ENCODE measurements at places on chromosomes 4 and X.

DNA sequence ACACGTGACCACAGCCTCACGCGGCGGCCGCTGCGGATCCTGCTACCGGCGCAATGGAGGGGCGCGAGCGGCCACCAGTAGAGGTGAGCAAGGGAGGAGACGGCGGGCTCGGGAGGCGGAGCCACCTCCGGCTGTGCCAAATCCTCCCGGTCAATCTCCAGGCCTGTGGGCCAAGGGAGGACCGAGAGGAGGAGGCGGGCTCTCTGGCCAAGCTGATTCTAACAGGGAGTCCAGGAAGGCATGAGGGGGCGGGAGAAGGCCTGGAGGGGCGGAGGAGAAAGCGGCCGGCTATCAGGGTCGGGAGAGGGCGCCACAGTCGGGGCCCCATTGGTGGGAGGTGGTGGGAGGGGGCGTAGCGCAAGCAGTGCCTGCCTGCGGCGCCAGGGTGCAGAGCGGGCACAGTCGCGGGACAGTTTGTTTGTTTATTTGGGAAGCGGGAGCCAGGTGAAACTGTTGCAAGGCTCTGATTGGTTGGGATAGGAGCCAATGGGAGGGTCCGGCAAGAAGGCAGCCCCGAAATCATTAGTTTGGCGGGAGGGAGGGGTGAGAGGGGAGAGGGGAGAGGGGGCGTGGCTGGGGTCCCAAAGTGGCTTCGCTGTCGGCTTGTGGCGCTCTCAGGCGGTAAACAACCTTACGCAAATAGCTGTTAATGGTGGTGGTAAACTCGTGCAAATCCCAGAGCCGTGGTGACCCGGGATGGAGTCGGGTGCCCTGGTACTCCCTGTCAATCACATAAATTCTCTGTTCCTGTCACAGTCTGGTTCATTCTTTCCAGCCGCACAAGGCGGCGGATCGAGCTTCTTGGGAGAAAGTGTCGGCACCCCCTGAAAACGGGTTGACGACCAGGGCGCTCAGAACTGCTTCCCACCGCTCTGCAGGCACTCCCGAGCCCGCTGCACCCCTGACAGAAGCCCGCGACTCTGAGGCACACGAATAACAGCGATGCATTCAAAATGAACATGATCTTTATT lies at the start of gene IRS4:
TSS of gene IRS4 (minus strand) at position 55 of the 971 bp plus-strand sequence.
- DNase-seq: no peak

- no peak for DNase-seq
Measured at GRCh38 chr4:112747036-112747435, 110.1 kb downstream of the LARP7 start.

GRCh38 chr4:74282926-74283325 lies 25.3 kb upstream of the EPGN start:
- no peak for DNase-seq

- no peak for DNase-seq
Measured at GRCh38 chrX:136147976-136148375, 643 bp downstream of the FHL1 start.

DNA sequence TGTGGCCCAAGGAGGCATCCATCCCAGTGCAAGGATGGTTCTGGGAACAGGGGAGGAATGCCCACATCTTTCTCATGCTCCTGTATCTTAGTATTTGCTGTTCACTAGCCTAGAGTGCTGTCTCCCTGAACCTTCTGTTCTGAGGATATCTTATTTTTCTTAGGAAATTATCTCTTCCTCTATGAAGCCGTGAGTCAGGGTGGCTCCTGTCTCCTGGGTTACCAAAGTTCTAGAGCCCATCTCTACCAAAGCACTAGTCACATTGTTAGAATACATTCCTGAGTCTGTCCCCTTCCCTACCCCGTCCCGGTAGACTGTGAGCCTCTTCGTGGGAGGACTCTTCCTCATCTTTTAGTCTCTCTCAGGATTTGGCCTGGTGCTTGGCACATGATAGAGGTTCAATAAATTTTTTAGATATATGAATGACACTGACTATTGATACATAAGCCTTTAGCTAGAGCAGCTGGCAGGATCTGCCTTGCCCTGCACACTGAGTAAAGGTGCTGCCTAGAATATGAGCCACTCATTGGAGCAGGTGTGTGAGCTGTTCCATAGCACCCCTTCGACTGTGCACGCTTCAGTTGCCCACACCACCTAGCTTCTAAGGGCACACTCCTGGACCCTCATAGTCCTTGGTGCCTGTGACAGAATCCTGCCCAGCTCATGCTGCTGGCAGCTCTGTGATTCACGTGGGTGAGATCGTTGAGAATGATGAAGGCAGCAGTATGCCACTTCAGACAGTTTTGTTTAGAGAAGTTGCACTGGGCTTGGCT lies 13.3 kb downstream of the CXCR3 start:
- DNase-seq: no peak

GRCh38 chrX:101685923-101686322 lies 26.3 kb upstream of the ARMCX2 start:
- DNase-seq: no peak

DNA sequence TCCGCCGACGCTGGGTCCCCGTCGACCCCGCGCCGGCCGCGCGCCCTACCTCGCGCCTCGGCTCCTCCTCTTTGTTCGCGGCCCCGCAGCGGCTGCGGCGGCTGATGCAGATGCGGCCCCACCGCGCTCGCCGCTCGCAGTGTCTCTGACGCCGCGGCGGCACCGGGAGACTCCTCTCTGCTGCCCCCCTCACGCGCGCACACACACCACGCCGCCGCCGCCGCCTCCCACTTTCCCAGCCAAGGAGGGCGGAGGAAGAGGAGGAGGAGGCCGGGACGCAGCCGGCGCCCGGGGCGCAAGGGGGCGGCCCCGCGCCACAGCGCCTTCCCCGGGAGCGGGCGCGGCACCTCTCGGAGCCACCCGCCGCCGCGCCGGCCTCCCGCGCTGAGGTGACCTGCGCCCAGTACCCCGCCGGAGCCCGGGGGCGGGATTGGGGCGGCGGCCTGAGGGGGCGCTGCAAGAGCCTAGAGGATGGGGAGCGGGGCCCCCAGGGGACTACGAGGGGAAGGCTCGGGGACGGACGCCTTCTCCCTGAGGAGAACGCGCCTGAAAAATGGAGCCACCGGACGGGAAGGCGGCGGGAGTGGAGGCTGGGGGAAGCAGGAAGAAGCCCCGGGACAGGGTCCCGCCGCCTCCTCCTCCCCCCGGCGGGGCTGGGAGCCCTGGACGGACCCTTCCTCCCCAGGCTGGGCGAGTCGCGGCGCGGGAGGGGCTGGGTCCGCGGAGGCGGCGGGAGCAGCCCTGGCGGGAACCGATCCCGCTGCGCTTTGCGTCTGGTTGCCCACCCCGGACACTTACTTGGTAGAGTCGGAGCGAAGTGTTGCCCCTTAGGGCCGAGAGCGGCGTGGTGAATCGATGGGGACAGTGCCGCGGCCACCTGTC lies at the start of gene SH3RF1:
TSS of gene SH3RF1 (minus strand) at position 147 of the 882 bp plus-strand sequence. CDS start 1,744 bp downstream, outside the sequence.
- DNase-seq: no peak

GRCh38 chr4:4254666-4255065 lies 6.6 kb upstream of the TMEM128 start:
- DNase-seq: no peak

- no peak for DNase-seq
Measured at GRCh38 chr4:150411520-150411919, 170.4 kb upstream of the MAB21L2 start.
